ENCODE measurements at places on chromosomes 6 and 20.

- no peak for DNase-seq
Observed at GRCh38 chr6:93358435-93358834, 60.9 kb downstream of the EPHA7 start.

- DNase-seq = peak; percentile 64
Observed at GRCh38 chr20:17938871-17939619, 29.5 kb downstream of the SNX5 start.

- no peak for DNase-seq
Observed at GRCh38 chr6:31308845-31309175, 36.9 kb upstream of the HLA-C start.

DNA sequence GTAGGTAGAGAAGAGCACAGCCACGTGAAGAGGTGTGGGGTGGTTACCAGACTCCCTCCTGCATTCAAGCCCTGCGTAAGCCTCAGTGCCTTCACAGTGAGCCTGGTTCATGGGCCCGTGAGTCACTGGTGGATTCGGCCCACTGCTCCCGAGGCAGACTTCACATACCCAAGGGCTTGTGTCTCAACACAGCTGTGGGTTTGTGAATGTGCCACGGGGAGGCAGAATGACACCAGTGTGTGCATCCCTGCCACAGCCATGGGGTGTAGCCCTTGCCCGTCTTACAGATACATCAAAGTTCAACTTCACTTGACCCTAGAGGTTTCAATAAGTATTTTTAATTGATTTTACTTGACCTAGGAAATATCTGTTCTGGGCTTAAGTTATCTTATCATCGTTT lies 108.5 kb downstream of the MAP3K4 start:
- DNase-seq = peak; percentile 6

DNA sequence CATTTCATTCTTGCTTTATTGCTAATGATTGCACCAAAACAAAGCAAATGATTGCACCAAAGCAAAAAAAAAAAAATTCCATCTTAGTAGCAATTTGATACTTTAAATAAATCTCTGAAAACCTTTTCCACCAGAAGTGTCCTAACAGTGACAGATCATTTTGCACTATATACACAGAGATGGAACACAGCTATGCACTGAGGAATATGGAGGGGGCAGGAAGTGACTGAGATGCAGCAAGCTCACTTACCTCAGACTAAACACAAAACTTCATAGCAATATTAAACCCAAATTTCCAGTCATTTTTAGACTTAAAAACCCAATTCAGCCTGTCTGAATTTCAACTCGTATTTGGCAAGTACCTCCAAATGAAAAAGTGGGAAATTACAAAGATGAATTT lies 41.2 kb downstream of the HIVEP2 start:
- no peak for DNase-seq

DNA sequence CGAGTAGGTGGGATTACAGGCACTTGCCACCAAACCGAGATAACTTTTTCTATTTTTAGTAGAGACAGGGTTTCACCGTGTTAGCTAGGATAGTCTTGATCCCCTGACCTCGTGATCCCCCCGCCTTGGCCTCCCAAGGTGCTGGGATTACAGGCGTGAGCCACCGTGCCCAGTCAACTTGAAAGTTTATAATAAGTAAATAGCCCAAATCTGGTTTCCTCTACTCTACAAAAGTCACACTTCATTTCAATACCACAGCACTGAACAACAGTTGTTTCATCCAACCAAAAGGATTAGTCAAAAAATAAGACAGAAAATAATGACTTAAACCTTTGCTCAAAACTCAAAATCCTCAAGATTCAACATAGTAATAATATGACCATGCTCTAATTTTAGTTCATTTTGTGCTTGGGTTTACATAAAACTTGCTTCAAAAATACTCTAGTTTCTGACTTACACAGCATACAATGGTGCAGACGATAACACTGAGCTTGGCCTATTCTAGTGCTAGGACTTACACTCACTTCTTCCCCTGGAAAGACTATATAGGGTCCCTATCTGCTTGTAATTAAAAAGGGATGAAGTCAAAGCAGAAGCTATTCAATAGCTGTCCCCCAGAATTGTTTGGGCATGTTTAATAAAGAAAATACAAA lies 56.7 kb downstream of the NT5E start:
- no peak for DNase-seq

DNA sequence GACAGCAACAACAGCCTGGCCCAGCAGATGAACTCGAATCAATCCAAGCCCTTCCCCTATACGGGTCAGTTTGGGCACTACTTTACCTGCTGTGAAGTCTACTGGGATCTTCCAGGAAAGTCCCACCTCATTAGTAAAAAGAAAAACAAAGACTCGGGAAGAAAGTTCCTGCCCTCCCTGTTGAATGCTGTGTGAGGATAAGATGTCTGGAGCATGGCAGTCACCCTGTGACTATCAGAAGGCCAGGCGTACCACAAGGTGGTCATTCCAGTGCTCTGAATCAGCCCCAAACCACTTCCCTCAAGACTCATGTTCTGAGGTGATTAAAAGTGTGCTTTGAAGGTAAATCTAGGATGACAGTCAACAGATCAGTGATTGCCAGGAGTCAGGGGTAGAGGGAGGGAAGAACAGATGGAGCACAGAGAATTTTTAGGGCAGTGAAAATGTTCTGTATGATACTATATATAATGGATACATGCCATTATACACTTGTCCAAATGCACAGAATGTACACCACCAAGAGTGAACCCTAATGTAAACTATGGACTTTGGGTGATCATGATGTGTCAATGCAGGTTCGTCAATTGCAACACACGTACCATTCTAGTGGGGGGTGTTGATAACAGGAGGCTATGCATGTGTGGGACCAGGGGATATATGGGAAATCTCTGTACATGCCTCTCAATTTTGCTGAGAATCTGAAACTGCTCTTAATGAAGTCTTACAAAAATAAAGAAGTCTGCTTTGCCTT lies 14.7 kb downstream of the FKBP1A start:
- no peak for DNase-seq

- DNase-seq = no peak
Observed at GRCh38 chr6:13917141-13917540, 7.6 kb upstream of the RNF182 start.

DNA sequence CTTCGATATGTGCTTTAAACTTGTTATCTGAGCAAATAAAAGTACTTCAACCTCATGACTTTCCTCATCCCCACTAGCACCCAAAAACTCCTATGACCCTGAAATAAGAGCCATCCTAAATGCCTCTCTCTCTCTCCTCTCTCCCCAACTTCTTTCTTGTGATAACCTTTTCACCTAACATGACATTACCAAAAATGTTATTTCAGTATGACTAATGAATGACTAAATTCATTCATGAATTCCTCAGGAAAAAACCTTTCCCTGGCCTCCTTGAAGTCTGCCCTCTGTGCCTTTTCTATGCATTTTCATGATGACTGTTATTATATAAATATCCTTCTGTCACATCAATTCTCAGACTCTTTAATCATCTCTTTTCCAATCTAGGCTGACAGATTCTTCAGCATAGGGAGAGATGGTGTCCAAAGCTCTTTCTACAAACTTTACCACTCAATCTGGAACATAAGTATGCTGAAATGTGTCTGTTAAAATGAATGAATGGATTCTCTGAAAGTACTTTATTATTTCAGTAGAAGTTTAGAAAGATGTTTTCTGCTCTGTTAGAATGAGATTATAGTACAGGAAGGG lies 114.3 kb upstream of the GGTLC1 start:
- no peak for DNase-seq

GRCh38 chr6:137746264-137746663 lies 120.8 kb upstream of the TNFAIP3 start:
- no peak for DNase-seq

- DNase-seq = no peak
Observed at GRCh38 chr6:91781946-91782345, 1195.1 kb upstream of the MAP3K7 start.

DNA sequence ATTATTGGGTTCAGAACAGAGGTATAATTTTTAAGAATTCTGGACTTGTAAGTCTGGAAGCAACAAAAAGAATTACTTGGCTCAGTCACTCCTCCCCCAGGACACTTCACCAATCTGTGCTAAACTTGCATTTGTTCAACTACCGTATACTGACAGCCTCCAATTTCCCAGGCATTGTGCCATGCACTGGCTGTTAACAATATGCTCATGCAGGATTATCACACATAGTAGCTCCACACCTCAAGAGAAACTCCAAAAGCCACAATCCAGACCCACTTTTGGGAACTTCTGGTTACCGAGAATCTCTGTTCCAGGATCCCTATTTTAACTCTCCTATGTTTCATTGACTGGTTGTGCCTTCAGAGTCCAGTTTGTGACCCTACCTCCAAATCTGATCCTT lies 7.7 kb downstream of the ADGRF1 start:
- DNase-seq = no peak

DNA sequence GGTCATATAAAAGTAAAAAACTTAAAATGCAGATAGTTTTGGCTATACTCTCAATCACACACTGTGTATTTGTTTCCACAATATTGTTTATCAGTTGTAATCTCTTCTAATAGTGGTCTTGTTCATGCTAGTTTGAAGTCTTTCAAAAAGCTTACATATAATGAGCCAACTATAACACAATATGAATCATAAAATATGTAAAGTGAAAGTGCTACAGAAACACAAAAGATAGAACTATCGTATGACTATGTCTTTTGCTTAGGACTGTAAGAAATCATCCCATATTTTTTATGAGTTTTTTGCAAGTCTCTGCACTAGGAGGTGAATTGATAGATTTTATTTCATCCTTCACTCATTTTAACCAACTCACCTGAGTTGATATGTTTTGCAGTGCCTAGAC lies 136.0 kb downstream of the MMUT start:
- no peak for DNase-seq

Data from erythroblast (primary cell).